Stimulated activated CD8-positive, alpha-beta memory T cell treated with anti-CD3 and anti-CD28 coated beads, Interleukin-4, amount 100 ng/mL, for 4 hours (primary cell): ENCODE measurements at places on chromosomes 2 and 18.

GRCh38 chr2:4844881-4845280, 847.3 kb upstream of the SOX11 start:
- DNase-seq, result no peak

DNA sequence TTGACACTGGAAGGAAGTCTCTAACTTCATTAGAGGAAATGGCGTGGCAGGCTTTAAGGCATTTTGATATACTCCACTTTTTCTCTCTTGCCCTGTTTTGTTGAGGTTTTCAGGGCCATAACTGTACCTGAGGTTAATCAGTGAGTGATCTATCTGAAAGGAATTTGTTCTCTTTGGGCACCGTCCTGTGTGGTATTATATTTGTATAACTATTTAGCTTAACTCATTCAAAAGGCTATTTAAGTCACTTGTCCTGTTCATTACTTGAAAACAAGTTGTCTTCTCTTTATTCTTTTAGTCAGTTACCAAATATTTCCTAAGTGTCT, 180.4 kb downstream of the NEDD4L start:
- DNase-seq, result no peak

DNA sequence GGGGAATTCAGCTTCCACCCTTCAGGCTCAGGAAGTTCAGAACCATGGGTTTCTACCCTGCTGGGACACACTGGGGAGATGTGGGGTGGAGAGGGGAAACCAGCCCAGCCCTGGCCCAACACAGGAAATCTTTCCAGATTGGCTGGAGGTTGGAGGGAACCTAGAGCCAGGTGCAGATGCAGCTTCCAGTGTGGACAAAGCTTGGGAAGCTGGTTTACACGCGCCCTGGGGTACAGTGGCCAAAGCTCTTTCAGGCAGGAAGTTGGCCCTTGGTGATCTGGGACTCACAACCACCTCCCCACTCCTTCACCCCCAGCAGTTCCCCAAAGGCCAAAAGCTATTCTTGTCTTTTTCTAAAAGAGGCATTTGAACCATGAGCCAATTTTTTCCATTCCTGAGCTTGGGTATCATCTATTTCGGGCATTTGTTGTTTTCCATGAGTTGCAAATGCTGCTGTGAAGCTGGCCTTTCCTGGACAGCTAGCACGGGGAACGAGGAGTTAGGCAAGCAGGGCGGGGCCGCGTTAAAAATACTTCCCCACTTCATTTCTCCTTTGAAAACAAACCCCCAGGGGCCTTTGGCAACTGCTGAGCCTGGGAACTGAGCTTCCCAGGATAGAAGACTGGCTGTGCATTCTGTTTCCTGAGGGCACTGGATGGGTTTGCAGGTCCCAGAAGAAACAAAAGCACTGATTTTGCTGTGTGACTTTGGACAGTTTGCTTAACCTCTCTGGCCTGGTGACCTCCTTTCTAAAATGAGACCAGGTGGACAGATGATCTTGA, 3.1 kb upstream of the ARID5A start:
- DNase-seq, result no peak

- no peak for DNase-seq
Measured at GRCh38 chr2:26807788-26808460, 22.1 kb downstream of the CENPA start.

GRCh38 chr2:54570925-54571694, 115.0 kb downstream of the SPTBN1 start:
- DNase-seq, result no peak

- DNase-seq, result no peak
Measured at GRCh38 chr2:120666433-120666832, 69.2 kb upstream of the GLI2 start.

GRCh38 chr2:227406177-227407031, 18.7 kb upstream of the SCYGR1 start:
- no peak for DNase-seq

GRCh38 chr2:239879423-239880084, 145.6 kb downstream of the NDUFA10 start:
- no peak for DNase-seq

DNA sequence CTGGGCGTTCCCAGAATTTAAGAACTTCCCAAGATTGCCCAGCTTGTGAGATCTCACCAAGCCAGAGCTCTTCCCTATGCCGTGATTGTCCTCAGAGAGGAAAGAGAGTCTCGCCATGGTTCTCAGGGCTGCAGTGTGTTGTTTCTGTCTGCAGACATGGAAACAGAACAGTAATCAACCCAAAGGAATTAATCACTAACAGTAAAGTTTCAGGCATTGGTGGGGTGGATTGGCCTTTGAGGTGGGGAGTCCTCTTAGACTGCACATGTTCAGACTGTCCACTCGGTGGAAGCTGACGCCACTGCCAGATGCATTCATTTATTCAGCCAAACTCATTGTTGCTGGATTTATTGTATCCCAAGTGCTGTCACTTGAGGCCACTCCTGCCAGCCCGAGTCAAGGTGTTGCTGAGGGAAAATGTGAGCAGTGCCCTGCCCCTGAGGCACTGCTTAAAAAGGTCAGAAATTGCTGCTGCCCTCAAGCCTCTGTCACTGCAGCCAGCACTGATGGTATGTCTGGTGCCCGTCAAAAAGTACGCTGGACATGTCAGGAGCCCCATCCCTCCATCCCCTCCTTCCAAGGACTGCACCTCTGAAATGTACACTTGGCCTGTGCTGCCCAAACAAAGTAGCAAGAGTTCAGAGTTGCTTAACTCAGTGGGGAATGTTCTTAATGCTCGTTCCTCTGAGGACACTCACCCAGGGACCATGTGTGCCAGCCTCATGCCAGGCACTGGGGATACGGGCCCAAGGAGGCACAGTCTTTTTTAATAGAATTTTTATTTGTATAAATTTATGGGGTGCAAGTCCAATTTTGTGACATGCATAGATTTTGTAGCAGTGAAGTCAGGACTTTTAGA, 201.0 kb downstream of the GLI2 start:
- DNase-seq, result no peak

- no peak for DNase-seq
Measured at GRCh38 chr2:126731353-126731752, 75.4 kb downstream of the GYPC start.

DNA sequence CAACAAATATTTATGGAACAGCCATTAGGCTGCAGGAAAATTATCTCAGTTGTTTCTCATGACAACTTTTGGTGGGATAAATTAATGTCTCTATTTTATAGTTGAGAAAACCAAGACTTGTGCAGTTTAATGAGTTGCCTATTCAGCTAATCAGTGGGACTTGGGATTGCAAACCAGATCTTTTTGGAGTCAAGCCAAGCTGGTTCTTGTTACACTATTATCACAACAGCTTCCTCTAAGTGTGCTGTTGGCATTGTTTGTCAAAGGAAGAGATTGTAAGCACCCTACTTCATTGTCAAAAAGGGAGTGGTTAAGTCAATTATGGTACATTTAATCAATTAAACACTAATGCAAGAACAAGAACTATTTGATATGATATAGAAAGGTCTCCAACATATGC, 119.2 kb downstream of the PAX3 start:
- DNase-seq, result no peak

DNA sequence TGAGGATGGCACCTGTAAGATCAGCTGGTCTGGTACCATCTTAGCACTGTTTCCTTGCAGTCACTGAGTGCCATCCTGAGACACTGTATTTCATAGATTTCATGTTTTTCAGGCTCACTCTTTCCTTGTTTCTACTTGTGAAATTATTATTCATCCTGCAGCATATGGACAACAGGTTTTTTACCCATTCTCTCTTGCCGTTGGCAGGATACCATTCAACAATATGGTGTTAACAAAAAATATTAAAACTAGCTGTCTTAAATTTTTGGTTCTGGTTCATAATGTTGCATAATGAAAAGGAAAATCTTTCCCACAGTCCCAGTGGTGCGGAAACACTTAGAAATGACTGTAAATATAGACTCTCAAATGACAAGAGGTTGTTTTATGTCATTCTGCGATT, 23.1 kb upstream of the ATG16L1 start:
- no peak for DNase-seq

DNA sequence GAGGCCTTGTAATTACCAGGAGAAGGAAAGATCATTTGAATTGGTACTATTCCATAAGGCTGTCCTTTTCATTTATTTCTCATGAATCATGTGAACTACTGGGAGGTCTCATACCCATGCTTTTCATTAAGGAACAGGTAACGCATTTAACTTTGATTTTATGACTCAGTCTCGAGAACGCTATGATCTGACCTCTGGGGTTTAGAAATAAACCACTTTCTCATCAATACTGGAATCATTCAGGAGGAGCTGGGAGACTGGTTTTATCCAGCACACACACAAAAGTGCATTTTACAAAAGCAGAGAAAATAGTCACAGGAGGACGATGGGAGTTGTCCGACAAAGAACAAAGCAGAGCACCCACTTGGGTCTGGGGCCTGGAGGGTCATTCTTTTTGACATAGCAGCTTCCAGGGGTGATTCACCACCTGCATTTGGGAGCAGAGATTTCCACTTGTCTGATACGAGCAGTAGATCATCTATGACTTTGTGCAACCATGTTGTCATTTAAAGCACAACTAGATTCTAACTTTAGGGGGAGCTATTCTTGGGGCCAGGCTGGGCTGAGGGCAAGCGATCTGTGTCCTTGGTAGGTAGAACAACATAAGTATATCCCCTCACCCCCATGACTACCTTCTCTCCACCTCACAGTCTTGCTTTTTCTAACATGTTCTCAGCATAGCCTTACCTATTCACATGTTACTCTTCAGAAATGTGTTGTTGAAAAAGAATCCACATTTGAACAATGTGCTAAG, 95.9 kb upstream of the SCG2 start:
- DNase-seq, result no peak

DNA sequence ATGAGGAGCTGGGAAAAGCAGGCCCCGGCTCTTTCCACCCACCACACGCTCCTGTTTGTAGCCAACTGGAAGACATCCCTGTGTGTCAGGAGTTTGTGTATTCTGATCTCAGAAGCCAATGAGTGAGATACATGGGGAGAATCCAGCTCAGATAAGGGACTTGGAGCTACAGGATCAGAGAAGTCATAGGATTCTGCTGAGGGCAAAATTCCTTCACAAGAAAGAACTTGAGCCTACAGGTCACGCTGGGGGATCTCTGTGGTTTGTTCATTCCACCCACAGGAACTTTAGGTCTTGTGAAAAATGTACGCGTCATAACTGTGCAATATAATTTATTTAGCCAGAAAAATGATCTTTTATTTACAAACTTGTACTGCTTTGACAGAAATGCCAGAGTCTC, 80.1 kb upstream of the SMIM21 start:
- DNase-seq, result no peak

DNA sequence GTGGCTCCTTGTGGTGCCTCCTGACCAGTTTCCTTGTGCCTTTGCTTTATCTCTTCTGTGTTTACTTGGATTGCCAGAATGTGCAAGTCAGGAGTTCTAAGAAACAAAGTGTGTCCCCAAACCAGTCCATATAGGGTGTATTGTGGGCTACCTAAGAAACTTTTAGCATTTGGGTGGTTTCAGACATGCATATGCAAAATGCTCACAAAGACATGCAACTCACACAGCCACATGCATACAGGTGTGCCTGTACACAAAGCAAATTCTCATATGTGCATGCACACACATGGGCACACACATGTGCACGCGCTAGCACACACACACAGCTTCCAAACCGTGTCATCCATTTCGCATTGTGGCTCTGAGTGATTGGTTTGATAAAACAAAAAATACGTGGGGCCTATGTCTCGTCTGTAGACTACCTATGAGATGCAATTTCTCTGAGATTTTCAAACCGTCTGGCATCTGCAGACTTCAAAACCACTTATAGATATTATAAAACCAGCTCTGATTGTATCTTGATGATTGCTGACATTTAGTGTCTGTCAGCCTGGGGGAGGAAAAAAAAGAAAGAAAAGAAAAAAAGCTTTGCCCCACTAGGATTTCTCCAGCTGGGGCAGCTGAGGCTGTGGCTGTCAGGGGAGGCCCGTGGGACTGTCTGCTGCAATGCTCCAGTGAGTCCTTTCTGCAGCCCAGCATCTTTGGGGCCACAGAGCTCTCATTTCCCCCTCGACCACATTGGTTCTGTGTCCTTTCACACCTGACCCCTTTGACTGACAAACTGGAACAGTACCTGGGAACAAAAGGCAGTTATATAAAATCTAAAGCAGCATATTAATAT, 556.1 kb downstream of the CMPK2 start:
- DNase-seq, result no peak

DNA sequence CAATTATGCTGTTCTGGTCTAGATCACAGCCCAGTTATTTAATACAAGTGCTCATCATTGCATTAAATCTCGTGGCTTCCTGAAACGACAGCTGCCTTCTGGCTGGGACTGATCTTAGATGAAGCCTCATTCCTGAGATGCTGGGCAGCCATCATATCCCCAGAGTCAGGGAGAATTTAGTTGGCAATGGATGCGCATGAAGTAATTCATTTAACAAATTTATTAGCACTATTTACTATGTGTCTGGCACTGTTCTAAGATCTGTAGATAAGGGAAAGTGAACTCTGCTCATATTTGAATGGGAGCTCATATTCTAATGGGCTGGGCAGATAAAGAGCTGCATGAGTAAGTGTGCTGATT, 244.7 kb downstream of the KCNS3 start:
- DNase-seq, result no peak

DNA sequence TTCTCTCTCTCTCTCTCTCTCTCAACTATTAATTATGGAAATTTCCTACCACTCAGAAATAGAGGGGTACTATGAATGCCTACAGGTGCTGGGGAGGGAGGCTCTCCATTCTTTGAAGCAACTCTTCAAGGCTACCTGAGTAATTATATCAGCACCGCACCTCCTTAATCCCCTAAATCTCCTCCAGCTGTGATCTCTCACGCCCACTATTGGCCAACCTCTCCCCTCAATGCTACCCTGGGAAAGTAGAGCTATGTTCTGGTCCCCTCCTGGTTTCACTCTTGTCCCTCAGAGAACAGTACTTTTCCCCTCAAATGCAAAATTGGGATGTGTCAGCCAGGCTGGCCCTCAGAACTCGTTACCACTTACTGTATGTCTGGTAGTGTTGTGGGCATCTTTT, 1.6 kb downstream of the MOCOS start:
- DNase-seq, result no peak

DNA sequence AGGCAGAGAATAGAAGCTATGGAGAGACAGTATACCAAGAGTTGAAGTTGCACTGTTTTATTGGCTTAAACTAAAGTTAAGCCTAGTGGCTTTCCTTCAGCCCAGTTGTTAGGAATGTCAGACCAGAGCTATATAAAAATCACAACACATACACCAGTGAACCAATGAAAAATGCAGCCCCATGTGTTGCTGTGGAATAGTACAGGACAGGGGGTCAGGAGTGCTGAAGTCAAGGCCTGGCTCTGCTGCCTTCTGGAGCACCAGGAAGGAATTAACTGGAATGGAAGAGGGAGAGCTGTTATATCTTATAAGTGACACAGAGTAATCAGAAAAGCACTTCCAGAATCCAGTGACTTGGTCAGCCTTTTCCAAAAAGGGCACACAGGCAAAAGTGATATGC, 58.9 kb downstream of the OSR1 start:
- DNase-seq, result no peak
